GM03348 (cell line): ENCODE measurements at places on chromosomes 7 and 10.

GRCh38 chr7:116948934-116949333 lies 4.4 kb upstream of the ST7 start:
- no peak for DNase-seq

DNA sequence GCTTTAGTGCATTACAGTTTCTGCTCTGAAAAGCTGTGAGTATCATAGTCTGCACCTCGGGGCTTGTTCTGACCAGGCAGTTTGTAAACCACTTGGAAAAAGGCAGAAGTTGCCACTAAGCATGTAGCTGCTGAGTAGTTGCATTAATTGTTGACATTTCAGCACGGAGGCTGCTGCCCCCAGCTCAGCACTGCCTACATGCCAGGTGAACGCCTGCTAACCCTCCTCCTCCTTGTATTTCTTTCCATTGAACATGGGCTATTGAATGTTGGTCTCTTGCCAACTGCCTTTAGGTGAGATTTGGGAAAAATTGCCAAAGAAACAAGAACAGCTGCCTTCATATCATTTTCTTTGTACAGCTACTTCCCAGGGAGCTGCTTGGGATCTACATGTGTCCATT lies 164.2 kb downstream of the RAPGEF5 start:
- DNase-seq = no peak

DNA sequence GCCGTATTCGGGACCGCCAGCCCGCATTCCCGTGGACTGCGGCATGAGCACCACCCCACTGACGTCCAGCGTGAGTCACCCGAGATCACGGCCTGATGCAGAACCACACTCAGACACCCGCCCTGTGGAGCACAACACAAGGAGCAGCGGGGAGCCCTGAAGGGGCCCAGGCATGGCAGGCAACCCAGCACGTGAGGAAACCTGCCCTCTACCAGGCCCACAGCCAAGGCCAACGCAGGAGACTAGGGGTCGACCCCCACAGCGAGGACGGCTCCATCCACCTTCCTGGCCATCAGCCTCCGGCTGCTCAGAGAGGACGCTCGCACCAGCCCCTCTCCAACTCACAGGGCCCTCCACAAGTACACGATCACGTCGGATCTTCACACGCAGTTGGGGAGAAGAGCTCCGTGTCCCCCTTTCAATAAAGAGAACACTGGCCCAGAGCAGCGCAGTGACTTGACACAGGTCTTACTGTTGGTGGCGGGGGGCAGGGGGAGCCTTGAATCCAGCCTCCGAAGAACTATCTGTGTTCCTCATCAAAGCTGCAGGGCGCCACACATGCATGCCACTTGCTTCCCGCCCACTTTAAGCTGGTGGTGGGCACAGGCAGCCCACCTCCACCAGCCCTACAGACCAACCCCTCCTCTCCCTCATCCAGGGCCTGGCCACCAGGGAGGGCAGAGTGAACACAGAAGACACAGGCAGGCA lies 22.0 kb downstream of the MAD1L1 start:
- no peak for DNase-seq

DNA sequence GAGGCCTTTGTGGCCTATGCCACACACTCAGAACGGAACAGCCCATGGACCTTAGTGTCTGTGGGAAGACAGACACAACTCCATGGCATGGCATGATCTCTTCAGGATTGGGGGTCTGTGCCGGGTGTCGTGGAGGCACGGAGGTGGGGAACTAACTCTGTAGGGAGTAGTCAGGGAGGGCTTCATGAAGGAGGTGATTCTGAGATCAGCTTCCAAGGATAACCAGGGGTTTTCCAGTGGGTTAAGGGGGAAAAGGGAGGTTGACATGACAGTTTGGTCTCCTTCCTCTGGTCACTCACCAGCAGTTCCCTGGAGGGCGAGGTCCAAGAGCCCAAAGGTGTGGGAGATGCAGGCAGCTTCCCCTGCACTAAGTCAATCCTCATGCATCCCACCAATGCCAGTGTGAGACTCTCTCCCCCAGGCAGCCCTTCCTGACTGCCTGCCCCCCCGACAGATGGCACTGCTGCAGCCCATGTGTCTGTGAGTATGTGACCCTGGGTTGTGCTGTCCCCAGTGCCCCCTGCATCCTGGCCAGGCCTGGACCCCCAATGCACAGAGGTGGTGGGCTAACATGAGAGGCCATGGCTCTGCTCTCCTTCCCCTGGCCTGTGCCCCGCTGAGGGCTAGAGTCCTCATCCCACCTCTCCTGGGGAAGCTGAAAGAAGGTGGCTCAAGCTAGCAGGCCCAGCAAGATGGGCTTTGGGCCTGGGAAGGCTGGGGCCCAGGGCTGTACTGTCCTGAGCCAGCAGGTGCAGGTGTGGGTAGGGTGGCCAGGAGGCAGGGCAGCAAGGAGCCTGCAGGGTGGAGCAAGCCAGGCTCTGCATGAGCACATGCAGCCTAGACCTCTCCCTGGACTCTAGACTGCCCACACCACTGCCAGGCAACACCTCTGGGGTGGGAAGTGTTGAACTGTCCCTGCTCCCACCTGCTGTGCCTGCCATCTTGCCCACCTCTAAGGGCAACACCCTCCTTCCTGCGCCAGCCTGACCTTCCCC lies 39.7 kb downstream of the RASGEF1A start:
- DNase-seq = no peak

DNA sequence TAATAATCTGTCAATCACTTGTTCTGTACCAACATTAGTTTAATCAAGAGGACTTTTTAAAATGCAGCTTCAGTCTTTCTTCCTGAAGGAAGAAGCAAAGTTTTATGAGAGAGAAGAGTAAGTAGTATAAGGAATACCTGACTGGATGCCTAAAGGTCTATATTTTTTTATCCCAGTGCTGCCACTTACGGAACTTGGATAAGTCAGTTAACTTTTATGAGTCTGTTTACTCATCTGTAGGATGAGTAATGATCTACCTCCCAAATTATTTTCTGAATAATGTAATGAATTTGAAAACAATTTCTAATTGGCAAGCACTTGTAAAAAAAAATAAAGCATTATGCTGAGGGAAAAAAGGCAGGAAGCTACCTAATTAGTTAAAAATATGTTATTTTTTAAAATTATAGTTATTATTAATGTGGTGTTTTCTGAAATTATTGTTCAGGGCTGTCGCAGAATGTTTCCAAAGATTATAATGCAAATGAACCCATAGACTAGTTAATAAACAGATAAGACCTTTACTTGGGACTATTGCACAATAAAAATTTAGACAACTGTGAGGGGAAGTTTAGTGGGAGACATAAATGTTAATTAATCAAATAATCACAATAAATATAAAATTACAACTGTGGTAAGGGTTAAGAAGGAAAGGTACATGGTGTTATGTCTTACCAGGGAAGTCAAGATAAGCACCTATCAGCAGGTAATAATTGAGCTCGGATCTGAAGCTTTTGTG lies 24.6 kb downstream of the SLK start:
- DNase-seq = no peak

DNA sequence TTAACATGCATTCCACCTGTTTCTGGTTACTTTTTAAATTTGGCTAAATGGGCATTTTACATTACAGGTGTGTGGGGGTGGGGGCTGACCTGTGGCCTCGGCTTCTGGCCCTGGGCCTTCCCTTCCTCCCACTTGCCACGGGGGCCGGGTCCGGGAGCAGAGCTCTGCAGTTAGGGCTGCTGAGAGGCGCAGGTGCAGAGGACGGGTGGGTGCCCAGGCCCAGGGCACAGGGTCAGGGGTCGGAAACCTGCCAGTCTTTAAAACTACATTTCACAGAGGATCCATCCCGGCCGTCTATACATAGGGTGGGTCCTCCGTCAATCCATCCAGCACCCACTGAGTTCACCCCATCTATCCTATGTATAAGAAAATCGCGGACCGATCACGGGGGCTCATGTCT lies 106.5 kb upstream of the INSIG1 start:
- no peak for DNase-seq

DNA sequence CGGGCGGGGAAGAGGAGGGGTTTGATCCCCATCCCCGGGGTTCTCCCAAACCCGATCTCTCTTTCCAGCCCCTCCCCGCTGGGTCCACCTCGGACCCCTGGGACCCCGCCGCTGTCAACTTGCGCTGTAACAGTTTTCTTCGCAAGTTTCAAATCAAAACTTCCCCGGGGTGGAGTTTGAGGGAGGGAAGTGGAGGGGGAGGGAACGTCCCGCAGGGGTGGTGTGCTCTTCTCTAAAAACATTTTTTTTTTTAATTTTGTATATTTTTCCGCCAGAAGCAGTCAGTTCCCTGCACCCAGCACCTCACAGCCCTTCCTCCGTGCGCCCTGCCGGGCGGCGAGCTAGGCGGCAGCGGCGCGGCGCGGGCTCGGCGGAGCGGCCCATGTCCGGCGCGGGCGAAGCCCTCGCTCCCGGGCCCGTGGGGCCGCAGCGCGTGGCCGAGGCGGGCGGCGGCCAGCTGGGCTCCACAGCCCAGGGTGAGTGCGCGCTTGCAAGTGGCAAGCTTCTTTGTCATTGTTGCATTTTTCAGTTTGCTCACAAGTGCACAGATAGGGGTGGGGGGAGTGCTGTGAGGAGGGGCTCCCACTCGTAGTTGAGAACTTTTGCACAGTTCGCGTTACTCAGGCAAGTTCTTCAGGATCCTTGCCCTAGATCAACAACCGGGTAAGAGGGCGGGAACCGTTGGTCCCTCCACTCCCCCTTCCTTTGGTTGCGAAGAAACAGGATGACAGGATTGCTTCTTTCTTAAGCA lies 933 bp downstream of the MDFIC start:
- DNase-seq = peak; percentile 76

DNA sequence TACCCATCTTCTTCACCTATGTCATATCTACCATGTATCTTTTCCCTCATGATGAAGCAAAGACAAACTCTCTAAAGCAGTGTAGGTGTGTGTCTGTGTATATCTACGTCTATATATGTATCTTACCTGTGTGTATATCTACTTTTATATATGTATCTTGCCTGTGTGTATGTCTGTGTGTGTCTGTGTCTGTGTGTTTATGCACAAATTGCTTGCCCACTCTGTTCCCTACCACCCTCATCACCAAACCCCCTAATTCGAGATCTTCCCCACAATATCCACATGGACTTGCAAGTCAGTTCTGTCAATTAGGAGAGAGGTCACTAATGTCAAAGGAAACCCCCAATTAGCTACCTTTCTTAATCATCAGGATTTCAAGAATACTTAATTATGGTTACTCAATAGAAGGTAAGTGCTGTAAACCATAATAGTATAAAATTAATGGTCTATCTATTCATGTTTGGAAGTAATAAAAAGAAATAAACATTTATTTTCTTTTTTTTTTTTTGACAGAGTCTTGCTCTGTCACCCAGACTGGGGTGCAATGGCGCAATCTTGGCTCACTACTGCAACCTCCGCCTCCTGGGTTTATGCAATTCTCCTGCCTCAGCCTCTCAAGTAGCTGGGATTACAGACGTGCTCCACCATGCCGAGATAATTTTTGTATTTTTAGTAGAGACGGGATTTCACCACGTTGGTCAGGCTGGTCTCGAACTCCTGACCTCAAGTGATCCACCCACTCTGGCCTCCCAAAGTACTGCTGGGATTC lies 43.6 kb downstream of the ANKRD61 start:
- DNase-seq = no peak

- DNase-seq = peak; percentile 60
Observed at GRCh38 chr7:34759477-34760125, 101.6 kb downstream of the NPSR1 start.

GRCh38 chr10:91787810-91788209 lies 10.4 kb upstream of the TNKS2 start:
- no peak for DNase-seq

DNA sequence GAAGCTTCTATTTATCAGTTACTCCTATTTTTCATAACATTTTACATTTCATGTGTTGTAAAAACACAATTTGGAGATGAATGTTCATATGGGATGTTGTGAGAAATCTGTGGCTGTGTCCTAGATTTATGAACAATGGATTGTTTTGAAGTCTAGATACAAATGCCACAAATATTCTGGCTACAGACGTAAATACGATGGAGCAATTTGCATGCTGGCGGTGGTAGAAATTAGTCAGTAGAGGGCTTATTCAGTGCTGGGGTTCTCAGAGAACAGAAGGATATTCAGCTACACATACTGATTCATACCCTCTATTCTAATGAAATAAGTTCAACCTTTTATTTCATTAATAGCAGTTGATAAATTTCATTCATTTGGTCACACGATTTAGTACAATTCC lies 48.8 kb downstream of the PLPP4 start:
- peak; percentile 58 for DNase-seq

DNA sequence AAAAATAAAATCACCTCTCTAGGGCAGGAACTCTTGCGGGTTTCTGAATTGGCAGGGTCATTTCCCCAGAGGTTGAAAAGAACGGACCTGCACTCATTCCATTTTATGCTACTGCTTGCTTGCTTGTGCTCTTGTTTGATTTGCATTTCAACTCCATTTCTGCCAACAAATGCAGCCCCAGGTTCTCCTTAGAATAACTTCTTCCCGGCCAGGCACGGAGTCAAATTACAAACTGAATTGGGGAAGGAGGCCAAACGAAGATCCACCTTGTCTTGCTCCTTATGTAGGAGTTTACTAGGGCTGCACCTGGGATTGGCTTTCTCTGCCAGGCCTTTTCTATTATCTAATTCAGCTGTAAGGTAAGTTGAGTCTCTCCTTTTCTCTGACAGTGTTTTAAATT lies 79.6 kb downstream of the HGF start:
- no peak for DNase-seq

DNA sequence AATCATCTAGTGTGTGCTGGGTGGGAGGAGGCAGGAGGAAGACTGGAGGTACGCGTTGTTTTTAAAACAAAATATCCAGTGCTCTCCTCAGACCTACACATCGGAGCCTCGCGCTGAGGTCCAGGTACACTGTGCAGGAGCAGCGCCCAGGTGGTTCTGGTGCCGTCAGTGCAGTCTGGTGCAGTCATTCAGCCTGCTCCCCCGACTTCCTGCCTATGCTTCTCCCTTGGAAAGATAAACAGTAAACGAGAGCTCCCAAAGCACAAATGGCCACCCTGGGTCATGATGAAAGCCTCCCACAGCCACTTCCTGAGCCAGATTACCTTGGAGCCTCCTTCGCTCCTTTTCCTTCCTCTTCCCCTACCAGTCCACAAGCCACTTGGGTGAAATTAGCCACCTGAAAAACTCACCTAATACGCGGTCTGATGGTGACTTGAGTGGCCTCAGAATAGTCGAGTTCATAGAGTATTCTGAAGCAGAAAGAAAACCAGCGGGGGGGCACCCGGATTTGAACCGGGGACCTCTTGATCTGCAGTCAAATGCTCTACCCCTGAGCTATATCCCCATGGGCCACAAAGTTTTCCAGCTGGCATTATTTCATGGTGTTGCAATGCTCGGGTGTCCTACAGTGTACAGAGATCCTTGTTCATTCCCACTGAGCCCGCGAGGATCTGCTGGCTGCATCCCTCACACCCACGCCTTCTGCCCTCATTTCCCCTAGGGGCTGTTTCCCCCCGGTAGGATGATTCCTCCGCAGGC lies 82.5 kb downstream of the ZNF467 start:
- DNase-seq = peak; percentile 70

GRCh38 chr7:77501192-77501515 lies 35.9 kb upstream of the PTPN12 start:
- DNase-seq = no peak
